Fibroblast of lung (primary cell): ENCODE measurements at places on chromosomes 1 and 21. TPM values are rescaled to one million over a fixed set of nuclear protein-coding genes. Genes with fewer than 3 reads are reported as not detected.
A peak's percentile ranks its signal among the peaks of the same experiment; 100 is the strongest.

DNA sequence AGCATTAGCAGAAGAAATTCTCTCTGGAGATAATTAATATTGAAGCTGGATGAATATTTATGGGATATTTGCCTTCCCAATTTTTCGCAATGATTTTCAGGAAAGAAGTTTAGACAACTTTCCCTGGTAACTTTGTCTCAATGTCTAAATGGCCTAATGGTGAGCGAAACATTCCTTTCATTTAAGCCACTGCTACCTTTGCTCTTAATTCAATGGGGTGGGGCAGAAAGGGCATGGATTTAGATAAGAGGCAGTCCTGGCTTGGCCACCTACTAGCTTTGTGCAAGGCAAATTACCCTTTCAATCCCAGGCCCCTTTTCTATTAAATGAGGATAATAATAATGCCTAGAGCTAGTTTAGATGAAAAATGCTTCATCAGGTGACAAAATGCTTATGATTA lies 27.1 kb upstream of the LYST start:
- no peaks in the 10 kb centered on the region for H3K36me3 ChIP-seq
- no peak overlapping the region for H3K4me3 ChIP-seq
- H3K27me3 ChIP-seq = no peaks in the 10 kb centered on the region
- no peaks in the 10 kb centered on the region for H3K4me1 ChIP-seq
- DNase-seq = no peak

DNA sequence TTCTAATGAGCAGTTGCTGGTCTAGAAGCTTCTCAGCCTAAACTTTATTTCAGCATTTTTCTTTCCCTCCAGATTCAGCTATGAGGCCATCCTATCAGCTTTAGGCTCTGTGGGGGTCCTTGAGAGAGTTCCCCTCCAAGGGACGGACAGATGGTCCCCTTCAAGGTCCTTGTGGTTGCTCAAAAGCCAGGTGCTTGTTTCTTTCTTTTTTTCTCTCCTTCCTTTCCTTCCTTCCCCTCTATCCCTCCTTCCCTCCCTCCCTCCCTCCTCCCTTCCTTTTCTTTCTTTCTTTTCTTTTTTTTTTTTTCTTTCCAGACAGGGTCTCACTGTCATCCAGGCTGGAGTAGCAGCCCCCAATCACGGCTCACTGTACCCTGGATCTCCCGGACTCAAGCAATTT lies 1.2 kb upstream of the IL6R start:
- peaks cover 13% of the 10 kb centered on the region for H3K4me1 ChIP-seq
- H3K27me3 ChIP-seq = peaks cover 5% of the 10 kb centered on the region
- H3K4me3 ChIP-seq = no peak overlapping the region
- H3K36me3 ChIP-seq = no peaks in the 10 kb centered on the region
- DNase-seq = no peak

- DNase-seq = no peak
- no peaks in the 10 kb centered on the region for H3K27me3 ChIP-seq
- H3K27ac ChIP-seq = no peak overlapping the region
These were observed 141.9 kb downstream of the SDCCAG8 start for GRCh38 chr1:243397613-243398321.

Gene ATP1B1
- polyA plus RNA-seq = 31.4 and 37.9 TPM in 2 replicates

GRCh38 chr21:46503922-46504550 lies 45.3 kb downstream of the DIP2A start:
- H3K4me1 ChIP-seq = no peaks in the 10 kb centered on the region
- peaks cover 3% of the 10 kb centered on the region for H3K36me3 ChIP-seq
- H3K27me3 ChIP-seq = no peaks in the 10 kb centered on the region
- H3K4me3 ChIP-seq = no peak overlapping the region

DNA sequence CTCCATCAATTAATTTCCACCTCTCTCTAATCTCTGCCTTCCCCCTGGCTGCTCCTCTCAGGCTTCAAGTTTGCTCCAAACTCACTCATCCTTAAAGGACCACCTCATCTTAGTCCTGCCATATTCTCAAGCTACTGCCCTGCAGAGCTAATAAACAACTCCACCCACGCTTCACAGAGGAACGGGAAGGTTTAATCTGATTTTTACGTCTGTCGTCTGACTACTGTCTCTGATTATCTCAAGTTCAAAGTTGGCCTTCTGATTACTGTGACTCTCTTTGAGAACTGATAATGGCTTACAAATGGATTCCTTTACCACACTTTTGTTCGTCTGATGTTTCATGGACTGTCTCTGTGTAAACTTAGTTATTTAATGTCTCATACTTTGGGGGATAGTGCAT lies 7.6 kb upstream of the CPT2 start:
- no peak overlapping the region for H3K4me3 ChIP-seq
- H3K36me3 ChIP-seq = no peaks in the 10 kb centered on the region
- DNase-seq = no peak
- no peak overlapping the region for H3K27ac ChIP-seq
- no peaks in the 10 kb centered on the region for H3K27me3 ChIP-seq

Gene BCAS2
- polyA plus RNA-seq = 41.3 and 45.7 TPM in 2 replicates

GRCh38 chr21:41371685-41372030 lies 9.8 kb downstream of the MX2 start:
- no peaks in the 10 kb centered on the region for H3K36me3 ChIP-seq
- no peak for DNase-seq
- no peak overlapping the region for H3K4me3 ChIP-seq
- H3K27me3 ChIP-seq = no peaks in the 10 kb centered on the region

DNA sequence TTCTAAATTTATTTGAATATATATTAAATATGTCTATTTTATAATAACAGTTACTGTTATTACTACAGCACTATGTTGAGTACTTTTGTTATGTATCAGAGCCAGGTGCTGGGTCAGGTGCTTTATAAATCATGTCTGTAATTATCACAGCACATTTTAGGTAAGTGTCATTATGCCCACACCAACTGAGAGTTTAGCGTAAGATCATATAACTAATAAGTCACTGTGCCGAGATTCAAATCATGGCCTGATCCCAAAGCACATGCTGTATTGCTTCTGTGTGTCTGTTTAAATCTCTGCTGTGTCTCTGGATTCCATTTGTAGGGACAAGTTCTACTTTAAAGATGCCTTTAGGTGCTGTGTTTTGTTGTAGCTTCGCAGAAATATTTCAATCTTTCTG lies 1.9 kb downstream of the GPSM2 start:
- H3K27me3 ChIP-seq = no peaks in the 10 kb centered on the region
- H3K4me3 ChIP-seq = peak overlapping the region; percentile 83
- peak overlapping the region; percentile 29 for H3K27ac ChIP-seq
- H3K4me1 ChIP-seq = peaks cover 4% of the 10 kb centered on the region
- no peaks in the 10 kb centered on the region for H3K36me3 ChIP-seq
- no peak for DNase-seq

- no peak overlapping the region for H3K27ac ChIP-seq
- no peak overlapping the region for H3K4me3 ChIP-seq
- no peaks in the 10 kb centered on the region for H3K36me3 ChIP-seq
- no peaks in the 10 kb centered on the region for H3K27me3 ChIP-seq
These were observed 90.9 kb upstream of the RGS18 start for GRCh38 chr1:192067360-192067759.

Gene SELP
- polyA plus RNA-seq = not detected in 2 replicates

- H3K27ac ChIP-seq = no peak overlapping the region
- no peaks in the 10 kb centered on the region for H3K4me1 ChIP-seq
- no peak overlapping the region for H3K4me3 ChIP-seq
- no peak for DNase-seq
- H3K36me3 ChIP-seq = peaks cover 5% of the 10 kb centered on the region
These were observed 142.5 kb downstream of the PGBD5 start for GRCh38 chr1:230283678-230284077.

- H3K4me3 ChIP-seq = no peak overlapping the region
- no peaks in the 10 kb centered on the region for H3K4me1 ChIP-seq
- no peaks in the 10 kb centered on the region for H3K36me3 ChIP-seq
- no peak overlapping the region for H3K27ac ChIP-seq
- peaks cover 8% of the 10 kb centered on the region for H3K27me3 ChIP-seq
These were observed 14.3 kb upstream of the ETV3 start for GRCh38 chr1:157152510-157152909.
